ENCODE measurements at places on chromosomes 7 and 10.
A peak's percentile ranks its signal among the peaks of the same experiment; 100 is the strongest.

DNA sequence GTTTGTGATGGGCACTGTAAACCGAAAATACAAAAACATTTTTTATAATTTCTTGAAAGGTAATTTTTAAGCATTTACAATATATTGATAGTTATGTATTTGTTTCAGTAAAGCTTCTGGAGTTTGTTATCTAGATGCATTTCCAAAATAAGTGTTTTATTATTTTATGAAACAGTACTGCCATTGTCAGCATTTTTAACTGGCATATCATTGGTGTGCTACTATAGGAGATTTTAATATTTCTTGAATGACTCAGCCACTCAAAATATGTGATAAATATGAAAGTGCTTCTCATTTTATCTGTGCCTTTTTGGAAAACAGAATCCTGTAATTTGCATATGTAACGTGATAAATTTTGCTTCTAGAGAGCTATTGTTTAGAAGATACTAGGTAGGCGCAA is 97.9 kb downstream of the ANKIB1 start:
- DNase-seq: no peak

DNA sequence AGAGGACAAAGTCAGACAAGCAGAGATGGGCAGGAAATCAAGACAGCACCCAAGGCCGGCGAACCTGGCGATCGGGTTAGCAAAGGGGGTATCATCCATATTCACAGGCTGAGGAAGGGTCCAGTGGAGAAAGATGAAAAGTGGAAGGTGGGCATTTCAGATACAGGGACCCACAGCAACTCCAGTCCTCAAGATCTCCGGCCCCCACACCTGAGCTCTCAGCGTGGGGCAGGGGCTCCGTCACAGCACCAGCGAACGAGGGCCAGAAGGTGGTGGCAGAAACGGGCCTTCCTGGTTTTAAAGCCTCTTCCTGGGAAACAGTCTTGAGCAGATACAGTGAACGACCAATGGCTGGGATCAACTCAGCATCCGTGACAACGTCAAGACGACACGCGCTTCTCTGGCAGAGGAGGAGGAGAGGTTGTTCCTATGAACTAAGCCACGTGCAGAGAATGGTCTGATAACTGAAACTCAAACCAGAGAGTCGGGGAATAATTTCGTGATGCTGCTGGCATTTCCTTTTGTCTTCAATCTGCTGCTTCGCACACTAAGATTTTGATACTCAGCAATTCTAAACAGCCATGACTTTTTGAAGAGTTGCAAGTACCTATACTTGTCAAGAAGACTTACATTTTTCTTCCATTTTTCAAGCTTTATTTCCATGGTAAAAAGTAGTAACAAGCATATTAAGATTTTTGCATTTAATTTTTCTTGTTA is 219.8 kb downstream of the ZMYND11 start:
- no peak for DNase-seq

DNA sequence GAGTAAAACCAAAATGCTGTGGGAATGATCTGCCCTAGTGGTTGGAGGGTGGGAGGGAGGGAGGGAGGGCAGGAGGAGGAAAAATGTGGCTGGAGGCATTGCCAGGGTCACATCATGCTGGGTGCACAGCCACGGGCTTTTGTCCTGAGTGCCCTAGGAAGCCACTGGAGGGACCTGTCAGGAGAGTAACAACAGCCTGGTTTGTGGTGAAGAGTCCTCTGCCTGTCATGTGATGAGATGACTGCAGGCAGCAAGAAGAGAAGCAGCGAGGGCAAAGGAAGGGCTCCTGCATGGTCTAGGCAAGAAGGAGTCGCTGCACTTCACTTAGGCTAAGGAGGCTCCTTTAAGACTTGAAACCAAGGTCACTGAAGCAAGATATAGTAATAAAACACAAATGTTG is 65.6 kb downstream of the PKD1L1 start:
- DNase-seq: no peak

- DNase-seq: no peak
These were observed 305.5 kb downstream of the ACTR3B start for GRCh38 chr7:153065051-153065450.

- DNase-seq: no peak
These were observed 82.2 kb downstream of the ELMO1 start for GRCh38 chr7:37366445-37366844.

GRCh38 chr10:72254813-72255568 is 18.7 kb upstream of the DDIT4 start:
- DNase-seq: peak; percentile 70
